T-helper 1 cell (primary cell): ENCODE measurements at places on chromosomes 3 and 15.
A peak's percentile ranks its signal among the peaks of the same experiment; 100 is the strongest.

DNA sequence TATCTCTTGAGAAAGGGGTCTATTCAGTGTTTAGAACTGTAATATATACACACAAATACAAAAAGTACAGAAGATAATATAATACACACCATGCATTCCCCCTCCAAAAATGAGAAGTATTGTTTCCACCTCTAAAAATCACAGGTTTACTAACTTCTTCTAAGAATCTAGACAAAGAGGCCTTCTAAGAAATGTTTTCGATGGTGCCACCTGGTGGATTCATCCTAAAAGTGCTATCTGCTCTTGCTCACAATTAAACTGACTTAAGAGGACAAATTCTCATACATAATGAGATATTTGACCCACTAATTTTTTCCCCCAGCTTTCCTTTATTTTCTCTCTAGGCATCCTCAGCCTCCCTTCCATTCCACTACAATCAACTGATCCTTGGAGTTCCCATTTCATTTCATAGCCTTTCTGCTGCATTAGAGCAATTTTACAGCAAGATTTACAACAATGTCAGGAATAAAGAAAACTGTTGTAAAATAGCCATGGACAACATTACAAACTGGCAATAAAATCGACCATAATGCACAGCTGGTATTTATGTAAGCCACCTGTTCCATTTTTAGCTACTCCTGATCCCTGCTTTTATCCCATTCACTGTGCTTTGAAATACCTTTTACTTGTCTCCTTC lies 124.6 kb downstream of the ARRDC4 start:
- peak; percentile 28 for DNase-seq

GRCh38 chr3:55765906-55766701 lies 279.0 kb upstream of the WNT5A start:
- no peak for DNase-seq

- DNase-seq = no peak
These were observed 186.6 kb downstream of the UBE2E2 start for GRCh38 chr3:23389686-23390085.

DNA sequence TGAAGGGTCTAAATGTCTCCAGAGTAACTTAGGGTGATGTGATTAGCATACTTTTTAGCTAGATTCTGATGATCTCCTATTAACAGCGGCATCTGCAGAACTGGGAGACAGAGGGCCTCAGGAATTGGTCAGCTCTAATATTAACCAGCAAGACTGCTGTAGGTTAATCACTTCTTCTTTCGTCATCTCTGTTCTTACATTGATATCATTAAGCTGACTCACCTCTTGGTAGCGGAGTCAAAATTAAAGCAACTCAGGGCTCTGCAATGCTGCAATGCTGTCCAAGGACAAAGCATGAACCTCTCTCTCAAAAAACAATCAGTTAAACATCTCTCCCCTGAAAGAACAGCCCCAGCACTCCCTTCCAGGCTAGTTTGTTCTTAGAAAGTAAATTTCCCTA lies 57.5 kb upstream of the TRA2B start:
- DNase-seq = no peak

DNA sequence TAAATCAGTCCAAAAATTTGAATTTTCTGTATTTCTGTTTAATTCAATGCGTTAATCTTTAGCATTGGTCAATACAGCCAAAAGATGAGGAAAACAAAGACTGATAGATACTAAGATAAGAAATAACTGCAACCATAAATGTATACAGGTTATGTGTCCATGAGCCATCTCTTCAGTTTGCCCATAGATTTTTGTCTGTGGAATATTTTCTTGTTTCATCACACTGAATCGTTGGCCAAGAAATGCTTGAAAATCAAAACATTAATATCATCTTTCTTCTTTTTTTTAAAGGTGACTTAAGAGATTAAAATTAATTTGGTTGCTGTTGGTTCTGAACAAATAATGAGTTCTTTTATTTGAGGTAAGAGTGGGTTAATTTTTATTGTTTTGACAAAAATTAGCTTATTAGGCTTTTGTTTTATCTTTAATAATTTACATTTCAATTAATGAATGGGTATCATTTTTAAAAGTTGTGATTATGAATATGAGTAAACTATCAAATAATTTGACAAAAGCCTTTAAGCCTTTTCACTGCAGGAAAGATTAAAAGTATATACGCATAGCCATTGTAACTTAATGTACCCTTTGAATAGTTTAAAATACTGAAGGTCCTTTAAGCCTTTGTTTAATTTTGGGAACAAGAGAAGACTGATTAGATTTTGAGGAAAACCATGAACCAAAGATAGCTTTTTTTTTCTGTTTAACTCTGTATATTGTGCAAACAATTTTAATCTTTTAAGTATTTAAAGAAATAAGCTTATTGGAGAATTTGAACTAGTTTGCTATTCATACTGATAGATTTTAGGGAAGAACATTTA lies 14.7 kb upstream of the CHD2 start:
- DNase-seq = no peak

DNA sequence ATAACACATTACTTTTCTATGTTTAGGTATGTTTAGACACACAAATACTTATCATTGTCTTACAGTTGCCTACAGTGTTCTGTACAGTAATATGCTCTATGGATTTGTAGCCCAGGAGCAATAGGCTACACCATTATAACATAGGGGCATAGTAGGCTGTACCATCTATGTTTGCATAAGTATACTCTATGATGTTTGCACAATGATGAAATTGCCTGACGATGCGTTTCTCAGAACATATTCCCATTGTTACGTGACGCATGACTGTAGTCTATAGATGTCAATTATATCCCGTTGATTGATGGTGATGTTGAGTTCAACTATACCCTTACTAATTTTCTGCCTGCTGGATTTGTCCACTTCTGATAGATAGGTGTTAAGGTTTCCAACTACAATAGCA lies 139.4 kb upstream of the PFN2 start:
- DNase-seq = no peak

- DNase-seq = no peak
These were observed 3.2 kb downstream of the SSR3 start for GRCh38 chr3:156551746-156552145.

DNA sequence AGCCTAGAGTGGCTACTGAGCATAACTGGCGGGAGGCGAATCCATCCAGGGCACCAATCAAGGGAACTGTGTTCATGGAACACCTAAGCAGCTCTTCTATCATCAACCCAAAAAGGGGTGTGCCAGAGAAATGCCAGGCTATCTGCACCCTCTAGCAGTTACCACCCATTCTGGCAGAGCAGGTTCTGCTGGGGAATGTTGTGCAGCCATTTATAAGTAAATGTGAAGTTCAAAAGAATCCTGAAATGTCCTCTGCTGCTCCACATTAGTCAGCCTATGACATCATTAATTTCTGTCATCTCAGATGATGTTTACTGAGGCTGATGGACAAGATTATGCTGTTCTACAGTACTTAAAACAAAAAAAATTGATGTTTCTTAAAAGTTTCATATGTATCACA lies 7.7 kb downstream of the SKIC8 start:
- DNase-seq = no peak

DNA sequence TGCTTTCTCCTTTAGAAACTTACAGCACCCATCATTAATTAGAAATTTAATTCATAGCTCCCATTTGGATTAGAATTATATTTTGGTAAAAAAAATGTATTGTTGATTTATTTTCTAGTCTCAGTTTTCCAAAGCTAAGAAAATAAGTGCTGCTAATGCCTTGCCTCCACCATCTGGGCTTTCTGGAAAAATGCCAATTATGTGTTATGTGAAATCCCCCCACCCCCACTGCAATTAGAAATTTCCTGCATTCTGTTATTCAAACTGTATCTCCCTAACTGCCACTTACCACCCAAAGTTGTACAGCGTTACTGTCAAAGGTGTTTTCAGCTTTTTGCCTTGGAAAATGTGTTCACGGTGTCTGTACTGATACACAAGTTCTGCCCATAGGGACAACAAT lies 617.2 kb upstream of the UBE2E2 start:
- DNase-seq = no peak

DNA sequence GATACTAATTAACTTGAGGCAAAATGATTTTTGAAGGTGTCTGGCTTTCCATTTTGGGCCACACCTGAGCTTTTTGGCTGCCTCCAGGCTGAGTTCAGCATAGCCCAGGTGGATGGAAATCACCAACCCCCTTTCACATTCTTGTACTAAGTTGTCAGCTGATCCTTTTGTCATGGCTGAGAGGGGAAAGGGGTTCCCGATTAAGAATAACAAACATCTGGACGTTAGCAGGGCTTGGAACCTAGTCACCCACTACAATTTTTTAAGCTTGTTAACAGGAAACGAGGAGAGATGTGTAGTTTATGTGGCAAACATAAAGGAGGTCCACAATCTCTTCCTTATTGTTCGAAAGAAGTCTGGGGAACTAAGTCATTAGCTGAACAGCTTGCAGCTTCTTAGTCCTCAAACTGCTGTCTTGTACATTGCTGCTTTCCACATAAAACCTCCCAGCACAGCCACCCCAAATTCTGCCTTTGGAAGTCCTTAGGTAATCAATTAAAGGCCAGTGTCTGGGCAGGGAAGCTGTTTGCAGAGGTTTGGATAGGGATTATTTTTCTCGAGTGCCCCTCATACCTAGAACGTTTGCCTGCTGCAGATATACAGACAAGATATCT lies 5.0 kb downstream of the NR2F2 start:
- DNase-seq = no peak

DNA sequence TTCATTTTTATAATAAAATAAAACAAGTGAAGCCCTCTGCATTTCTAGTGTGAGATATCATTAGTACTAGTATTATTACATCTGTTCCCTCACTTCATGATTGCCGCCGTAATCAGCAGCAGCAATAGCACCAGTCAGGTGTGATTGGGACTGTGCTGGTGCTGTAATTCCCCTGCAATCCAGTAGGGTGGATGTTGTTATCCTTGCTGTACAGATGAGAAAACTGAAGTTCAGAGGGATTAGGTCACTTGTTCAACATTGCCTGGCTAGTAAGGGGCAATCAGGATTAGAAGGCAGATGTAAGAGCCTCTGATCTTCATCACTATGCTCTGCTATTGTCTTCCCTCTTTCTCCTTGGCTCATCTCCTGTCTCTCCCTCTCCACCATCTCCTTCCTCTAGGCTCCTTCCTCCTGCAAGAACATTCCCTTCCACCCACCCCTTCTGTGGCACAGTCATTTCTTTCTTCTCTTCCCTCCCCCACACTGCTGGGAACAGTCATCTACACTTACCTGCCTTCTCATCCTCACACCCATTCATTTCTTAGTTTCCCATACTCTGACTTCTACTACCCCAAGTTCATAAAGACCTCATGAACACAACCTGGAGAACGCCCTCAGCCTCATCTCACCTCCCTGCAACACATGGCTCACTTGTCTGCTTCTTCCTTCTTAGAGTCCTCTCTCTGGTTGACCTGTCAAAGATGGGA lies 29.7 kb downstream of the CRYGS start:
- DNase-seq = peak; percentile 23

DNA sequence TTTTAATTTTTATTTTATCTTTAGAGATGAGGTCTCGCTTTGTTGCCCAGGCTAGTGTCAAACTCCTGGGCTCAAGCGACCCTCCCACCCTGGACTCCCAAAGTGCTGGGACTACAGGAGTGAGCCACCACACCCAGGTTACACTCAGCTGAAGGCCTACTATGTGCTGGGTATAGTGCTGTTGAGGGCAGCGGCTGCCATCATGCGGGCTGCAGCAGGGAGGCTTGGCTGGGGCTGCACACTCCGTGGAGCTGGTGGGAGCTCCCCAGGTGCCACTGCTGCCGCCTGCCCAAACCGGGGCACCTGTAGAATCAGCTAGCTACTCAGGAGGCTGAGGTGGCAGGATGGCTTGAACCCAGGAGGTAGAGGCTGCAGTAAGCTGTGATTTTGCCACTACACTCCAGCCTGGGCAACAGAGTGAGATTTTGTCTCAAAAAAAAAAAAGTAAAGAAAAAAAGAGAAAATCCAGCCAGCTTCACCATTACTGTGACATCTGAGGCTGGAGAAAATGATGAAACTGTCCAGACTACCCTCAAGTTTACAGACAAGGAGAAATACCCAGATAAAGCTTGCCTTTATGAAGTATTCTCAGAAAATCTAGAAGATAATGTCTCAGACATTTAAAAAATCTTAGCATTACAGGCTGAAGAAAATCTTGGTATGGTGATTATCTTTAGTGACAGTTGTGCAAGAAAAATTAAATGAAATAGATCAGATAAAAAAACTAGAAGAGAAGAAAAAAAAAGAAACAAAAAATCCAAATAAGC lies 42.1 kb downstream of the CRABP1 start:
- no peak for DNase-seq

- DNase-seq = no peak
These were observed 93.2 kb upstream of the IQSEC1 start for GRCh38 chr3:13166243-13167063.

- DNase-seq = no peak
These were observed 213.0 kb downstream of the FMN1 start for GRCh38 chr15:32981536-32981935.

- no peak for DNase-seq
These were observed 38.3 kb downstream of the CHSY1 start for GRCh38 chr15:101213570-101213969.

DNA sequence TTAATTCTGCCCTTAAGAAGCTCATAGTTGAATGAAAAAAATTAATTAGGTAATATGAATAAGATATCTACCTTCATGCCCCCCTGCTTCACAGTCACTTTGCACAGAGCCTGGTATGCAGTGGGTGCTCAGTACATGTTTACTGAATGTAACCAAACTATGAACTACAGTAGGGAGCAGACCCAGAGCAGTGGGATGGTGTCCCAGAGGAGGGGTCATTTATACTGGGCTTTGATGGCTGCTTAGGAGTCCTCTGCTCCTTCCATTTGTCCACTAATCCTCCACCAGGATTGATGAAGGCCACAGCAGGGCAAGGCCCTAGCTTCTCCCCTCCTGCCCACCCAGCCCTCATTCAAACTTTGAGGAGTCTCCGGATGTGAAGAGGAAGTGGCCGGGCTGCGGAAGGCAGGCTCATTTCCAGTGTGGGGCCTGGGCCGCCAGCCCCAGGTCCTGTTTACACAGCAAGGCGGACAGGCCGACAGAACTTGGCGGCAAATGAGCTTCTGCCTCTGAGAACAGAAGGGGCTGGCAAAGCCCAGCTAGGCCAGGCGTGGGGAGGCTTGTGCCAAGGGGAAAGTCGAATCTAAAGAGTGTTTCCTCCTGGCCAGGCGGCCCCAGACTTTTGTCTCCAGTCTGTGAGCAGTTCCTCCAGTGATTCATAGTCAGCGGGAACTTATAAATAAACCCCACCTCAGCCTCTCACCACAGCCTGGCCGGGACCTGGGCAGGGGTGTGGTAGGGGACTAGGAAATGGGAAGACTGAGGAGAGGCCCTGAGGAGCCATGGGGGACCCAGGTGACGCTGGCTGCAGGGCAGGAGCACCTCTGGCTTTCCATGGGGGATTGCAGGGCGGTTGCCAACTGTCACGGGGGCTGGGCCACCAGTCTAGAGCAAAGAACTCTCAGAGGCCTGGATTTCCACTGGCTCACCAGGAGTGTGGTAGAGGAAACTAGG lies 51.6 kb upstream of the LCTL start:
- no peak for DNase-seq
